ENCODE measurements at places on chromosomes 12 and 14. TPM values are rescaled to one million over a fixed set of nuclear protein-coding genes. Genes with fewer than 3 reads are reported as not detected.
A peak's percentile ranks its signal among the peaks of the same experiment; 100 is the strongest.

DNA sequence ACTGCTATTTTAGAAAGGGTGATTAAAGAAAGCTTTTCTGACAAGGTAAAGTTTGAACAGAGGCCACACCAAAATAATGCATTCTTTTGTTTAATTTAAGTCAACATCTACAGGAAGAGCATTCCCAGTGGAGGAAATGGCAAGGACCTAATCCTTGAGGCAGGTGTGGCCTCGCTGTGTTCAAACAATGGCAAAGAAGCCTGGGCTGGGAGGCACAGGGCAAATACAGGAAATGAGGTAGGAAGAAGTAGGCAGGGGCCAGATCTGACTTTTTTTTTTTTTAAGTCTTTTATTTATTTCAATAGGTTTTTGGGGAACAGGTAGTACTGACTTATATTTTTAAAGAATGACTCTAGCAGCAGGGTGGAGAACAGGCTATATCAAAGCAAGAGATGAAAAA is 53.5 kb downstream of the ARMH4 start:
- DNase-seq = no peak

DNA sequence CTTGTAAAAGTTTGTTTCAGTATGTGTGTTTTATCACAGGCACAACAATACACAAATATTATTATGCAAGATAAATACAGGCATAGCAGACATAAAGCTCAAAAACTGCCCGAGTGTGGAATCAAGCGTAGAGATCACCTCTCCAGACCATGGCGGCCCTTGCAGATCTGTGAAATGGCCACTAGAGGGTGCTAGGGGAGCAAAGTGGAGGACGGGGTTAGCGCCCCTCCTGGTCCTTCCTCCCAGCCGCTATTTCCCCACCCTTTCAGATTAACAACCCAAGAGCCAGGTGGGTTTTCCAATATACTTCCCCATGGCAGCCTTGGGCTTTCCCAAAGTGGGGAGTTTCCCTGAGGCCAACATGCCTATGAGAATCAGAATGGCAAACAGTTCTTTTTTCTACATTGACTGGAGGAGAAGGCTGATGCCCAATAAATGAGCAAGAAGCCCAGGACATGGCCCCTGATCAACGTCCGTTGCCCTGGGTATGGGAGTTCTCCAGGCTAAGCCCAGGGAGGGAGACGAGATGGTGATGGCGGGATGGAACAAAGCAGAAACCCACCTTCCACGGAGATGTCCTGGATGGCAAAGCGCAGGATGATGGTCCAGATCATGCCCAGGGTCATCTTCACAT is 67.4 kb downstream of the ACTN1 start:
- peak; percentile 64 for DNase-seq

DNA sequence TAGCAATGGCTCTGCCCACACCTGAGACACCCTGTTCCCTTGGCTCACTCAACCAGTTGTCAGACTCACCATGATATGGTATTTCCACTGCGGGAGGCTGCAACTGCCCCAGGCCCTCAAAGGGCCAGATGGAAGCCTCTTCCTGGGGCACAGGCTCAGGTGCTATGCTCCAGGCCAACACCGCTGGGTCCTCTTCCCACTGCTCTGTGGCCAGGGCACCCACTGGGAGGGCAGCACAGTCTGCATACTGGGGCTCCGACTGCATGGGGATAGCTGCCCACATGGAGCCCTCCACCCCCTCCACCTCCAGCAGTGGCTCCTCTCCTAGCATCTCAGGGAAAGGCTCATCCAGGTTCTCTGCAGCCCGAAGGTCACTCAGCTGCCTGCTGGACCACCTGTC is 3.7 kb downstream of the ANGEL1 start:
- no peak for DNase-seq

DNA sequence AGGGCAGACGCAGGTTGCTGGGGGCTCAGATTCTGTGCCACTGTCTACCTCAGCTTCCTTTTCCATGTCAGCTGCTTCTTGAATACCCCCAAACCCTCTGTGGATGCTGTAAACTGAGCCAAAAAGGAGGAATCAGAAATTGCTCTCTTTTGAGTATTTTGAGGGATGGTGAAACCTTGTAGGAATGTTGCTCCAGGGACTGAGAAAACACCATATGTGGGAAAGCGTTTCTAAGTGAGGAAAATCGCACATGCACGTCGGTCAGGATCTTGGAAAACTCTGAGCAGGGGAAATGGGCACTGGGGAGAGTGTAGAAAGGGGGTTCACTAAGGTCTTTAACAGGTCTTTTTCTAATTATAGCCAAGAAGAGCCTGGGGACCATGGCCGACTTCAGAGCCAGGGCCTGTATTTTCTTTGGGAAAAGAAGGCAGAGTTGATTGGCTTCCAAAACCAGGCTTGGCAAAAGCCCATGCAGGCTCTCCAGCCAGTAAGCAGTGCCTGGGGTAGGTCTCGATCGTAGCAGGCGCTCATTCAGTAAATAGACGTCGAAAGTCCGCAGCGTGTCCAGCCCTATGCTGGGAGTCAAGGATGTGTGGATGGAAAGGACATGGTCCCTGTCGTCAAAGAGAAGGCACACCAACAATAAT is 58.0 kb downstream of the NTF3 start:
- no peak for DNase-seq

DNA sequence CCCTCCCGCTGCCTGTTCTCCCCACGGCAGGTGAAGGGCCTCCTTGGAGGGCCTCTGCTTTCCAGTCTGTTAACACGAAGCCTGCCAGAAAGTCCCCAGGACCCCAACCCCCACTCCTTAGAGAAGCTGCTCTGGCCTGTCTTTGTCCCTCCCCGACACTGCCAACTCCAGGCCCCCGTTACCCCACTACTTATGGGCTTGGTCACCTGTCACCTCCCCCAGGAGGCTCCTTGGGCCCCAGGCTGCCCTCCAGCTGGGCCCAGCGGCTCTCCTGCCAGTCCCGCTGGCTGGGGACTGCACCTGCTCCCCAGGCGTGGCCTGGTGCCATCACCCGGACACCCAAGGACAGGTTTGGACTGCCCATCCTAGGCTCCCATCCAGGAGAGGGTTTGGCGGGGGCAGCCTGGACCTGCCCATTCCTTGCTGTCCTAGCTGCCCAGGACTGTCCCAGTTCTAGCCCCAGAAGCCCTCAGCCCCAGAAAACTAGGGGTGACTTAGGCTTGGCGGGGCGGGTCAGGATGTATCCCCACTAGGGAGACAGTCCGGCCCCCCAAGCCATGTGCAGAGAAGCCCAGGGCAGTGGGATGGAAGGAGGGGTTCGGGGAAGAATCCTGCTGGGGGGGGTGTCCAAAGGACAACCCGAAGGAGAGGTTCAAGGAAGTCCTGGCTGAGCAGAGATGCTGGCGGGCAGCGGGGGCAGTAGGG is 155.7 kb upstream of the C14orf180 start:
- DNase-seq = no peak

DNA sequence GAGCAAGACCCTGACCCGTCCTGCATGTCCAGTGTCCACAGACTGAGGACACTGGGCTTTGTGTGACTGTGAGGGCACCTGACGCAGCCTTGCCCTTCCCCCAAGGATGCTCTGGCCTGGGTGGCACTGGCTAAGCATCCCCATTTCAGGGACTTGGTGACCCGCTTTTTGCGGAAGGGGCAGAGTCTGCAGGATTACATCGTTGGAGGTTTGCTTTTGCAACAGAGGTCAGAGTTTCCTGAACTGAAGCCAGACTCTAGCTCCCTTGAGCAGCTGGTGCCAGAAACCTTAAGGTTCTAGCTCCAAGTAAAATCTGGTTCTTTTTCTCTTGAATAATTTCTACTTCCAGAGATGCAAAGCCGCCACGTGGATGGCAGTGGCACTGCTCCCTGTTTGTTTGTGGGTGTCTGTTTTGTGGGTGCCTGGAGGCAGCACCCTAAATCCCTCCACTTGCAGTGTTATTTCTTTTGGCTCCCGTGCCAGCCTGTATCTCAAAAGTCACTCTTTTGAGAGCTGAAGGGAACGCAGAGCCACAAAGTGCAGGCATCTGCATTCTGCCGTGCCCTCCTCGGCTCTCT is 184.7 kb downstream of the TSPAN9 start:
- no peak for DNase-seq

GRCh38 chr14:90019824-90020523 is 41.8 kb upstream of the KCNK13 start:
- DNase-seq = no peak

DNA sequence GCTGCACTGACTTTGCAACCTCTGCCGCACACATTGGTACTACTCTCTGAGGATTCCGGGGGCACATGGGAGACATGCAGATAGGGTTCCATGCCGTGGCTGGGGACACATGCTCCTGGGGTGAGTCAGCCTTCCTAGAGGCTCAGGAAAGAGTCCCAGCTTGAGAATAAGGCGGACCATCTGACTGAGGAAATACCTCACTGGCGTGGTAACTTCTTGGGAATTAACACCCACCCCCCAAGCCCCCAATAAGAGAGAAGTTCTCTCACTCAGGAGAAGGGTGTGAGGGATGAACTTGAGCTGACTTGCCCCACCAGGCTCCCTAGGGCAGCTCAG is 23.2 kb downstream of the PLXNC1 start:
- no peak for DNase-seq

DNA sequence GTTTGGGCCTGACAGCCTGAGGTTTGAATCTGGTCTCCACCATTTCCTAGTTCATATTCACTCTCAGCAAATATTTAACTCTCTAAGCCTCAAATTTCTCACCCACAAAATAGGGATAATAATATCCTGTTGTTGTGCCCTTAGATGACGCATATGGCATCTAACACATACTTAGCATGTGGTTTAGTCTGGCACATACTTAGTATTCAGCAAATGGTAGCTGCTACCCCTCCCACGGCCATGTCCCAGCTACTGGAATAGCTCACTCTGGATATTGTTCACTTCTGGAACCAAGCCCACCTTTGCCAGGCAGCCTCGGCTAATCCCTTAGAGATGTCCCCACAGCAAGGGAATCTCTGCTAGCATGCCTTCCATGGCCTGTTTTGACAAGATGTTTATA is 53.3 kb downstream of the BICD1 start:
- DNase-seq = no peak

- DNase-seq = peak; percentile 23
Observed at GRCh38 chr12:72017054-72017651, 78.5 kb downstream of the TPH2 start.

- DNase-seq = no peak
Observed at GRCh38 chr14:76968621-76969063, 59.9 kb downstream of the IRF2BPL start.

DNA sequence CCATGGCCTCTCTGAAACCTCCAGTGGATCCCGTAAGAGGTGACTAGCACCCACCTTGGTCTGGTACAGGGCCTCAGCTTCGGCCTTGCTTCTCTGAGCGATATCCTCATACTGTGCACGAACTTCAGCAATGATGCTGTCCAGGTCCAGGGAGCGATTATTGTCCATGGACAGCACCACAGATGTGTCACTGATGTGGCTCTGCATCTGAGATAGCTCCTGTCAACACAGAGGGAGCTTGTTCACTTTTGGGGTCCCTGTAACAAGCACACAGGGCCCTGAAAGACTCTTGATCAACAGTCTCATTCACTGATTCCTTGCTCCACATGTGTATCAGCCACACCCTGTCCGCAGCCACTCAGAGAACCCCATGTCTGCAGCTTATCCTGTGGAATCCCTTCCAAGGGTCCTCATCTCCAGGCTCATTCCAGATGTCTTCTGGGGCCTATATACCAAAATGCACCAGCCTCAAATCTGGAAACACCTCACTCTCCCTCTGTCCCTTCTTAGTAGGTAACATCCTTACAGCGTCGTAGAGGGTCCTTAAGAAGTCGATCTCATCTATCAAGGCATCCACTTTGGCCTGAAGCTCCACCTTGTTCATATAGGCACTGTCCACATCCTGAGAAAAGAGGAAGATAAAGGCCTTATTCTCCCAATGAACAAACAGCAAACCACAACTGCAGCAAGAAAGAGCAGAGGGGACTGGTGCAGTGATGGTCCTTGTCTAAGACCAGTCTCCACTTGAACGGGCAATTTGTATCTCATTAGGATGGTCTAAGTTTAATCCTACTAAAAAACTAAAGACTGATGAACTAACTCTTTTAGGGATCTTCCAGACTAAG is 3.5 kb downstream of the KRT3 start:
- DNase-seq = no peak

- DNase-seq = no peak
Observed at GRCh38 chr12:12821975-12822374, 8.8 kb downstream of the DDX47 start.

DNA sequence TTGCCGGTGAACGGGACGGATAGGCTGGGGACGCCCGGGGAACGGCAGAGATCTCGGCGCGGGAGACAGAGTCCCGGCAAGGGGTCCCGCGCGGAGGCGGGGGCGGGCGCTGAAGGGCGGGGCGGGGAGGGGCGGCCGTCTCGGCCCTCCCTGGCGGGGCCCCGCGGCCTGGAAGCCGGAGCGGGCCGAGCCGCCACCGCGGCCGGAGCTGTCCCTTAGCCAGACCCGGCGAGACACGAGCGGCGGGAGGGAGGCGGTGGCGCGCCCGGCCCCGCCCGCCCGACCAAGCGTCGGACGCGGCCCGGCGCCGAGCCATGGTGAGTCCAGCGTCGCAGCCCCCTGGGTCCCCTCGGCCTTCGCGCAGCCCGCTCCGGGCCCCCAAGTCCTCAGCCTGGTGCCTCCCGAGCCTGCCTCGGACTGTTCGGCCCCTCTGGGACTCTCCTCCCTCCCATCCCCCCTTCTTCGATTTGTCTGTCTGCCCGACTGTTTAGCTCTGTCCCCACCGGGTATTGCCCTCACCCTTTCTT is at the start of gene ARHGEF40:
Gene ARHGEF40, plus strand, starts transcription at position 222 of the 527 bp plus-strand sequence. Its CDS starts 93 bp downstream, at position 315.
- peak; percentile 79 for DNase-seq

DNA sequence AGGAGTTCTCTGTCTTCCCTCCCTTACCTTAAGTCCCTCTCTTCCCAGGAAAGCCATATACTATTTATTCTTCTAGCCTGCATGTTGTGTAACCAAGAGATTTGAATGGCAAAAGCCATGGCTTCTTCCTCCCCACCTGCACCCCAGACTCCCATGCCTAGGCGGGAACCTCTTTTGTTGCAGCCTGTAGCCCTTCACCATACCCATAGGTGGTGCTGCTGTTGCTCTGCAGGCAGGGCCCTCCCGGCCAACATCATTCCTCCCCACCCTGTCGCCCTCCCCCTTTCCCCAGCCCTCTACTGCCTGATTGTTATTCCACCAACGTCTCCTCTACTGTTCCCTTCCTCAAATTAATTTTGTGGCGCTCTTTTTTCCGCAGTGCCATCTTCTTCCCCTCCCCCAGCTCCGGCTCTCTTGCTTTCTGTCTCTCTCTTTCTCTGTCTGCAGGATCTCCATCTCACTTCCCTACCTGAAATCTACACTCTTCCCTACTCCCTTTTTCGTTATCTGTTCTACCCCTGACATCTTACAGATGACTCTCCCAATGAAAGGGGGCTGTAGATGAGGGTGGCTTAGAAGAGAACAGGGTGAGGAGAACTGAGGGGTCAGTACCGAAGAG is 13.8 kb downstream of the NGDN start:
- DNase-seq = no peak

DNA sequence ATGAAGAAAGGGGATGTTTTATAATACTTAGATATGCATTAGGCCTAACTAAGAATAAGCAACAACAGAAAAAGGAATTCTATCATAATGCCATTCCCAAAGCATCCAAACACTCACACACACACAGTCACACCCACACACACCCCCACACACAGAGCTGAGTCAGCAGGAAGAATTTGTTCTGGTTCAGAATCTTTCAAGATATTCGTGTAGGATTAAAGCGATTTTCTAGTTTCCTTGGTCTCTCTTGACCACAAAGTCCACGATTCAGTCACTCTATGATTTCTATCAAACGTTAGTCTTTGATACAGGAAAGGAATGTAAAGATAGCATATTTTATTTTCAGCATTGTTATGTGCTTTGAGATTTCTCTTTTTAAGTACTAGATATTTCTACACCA is 382.6 kb upstream of the DCN start:
- DNase-seq = no peak

GRCh38 chr14:95619785-95620417 is 66.3 kb upstream of the TCL1B start:
- DNase-seq = no peak

IAPP gene
- total RNA-seq = not detected

EML1 gene
- total RNA-seq = 33.3 TPM

ABHD12B gene
- not detected for total RNA-seq

RASAL1 gene
- not detected for total RNA-seq

EFCAB11 gene
- total RNA-seq = 2.2 TPM
